ENCODE measurements at places on chromosomes 2 and 18.

DNA sequence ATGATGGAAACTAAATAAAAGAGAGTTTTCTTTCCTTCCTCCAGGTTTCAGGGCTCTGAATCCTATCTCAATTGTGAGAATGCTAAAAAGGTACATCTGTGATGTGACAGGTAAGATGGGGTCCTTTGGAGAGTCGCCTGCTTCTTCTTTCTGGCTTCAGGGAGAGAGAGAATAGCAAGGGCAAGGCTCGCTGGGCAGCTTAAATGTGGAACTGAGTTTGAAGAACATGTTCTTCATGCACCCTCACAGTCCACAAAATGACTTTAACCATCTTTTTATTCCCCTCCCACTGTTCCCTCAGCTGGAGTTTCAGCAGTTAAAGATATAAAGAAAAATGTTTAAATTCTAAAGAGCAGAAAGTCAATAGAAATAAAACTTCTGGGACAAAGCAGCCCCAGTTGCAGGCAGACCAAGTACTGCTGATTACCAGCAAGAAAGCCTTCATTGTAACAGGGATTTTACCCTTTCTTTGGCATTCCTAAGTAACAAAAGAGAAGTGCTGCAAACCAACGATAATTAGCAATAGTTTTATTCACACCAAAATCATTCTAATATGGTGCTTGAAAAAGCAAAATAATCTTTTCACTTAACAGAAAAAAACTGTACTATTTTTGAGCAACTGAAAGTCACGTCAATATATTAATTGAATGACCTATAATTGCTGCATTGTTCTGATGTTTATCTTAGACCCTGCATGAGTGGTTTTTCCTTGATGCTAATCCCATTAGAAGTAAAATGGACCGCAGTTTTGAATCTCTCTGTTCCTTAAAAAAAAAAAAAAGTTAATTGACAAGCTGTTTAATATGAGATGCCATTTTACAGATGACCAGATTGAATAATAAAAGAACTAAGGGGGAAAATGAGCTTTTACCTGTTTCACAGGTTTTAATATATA lies 61.5 kb downstream of the LRP2 start:
- no peak for DNase-seq

GRCh38 chr18:10896851-10897250 lies 252.5 kb downstream of the PIEZO2 start:
- no peak for DNase-seq

- no peak for DNase-seq
Measured at GRCh38 chr2:205637779-205638503, 44.4 kb upstream of the NRP2 start.

- DNase-seq = no peak
Measured at GRCh38 chr2:99700482-99701398, 210.9 kb upstream of the REV1 start.

GRCh38 chr2:160657196-160657595 lies 163.6 kb upstream of the RBMS1 start:
- no peak for DNase-seq

- DNase-seq = no peak
Measured at GRCh38 chr2:173157676-173158293, 82.1 kb downstream of the MAP3K20 start.

- no peak for DNase-seq
Measured at GRCh38 chr18:69870736-69871135, 76.9 kb downstream of the CD226 start.

DNA sequence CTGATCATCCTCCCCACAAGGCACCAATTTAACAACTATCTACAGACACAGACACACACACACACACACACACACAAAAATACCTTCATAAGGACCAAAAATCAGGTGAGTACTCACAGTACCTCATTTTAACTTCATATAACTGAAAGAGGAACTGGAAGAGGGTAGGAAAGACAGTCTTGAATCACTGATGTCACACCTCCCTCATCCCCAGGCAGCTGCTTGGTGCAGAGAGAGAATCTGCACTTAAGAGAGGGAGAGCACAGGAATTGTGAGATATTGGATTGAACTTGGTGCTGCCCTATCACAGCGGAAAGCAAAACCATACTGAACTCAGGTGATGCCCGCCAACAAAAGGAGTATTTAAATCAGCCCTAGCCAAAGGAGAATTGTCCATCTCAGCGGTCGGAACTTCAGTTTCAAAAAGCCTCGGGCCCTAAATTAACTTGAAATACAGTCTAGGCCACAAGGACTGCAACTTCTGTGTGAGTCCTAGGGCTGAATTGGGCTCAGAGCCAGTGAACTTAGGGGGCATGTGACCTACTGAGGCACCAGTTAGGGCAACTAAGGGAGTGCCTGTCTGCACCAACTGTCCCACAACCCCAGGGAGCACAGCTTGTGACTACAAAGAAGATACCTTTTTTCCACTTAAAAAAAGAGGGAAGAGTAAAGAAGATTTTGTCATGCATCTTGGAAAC lies 211.1 kb downstream of the LRATD1 start:
- DNase-seq = no peak

- no peak for DNase-seq
Measured at GRCh38 chr2:205656941-205657340, 25.4 kb upstream of the NRP2 start.

DNA sequence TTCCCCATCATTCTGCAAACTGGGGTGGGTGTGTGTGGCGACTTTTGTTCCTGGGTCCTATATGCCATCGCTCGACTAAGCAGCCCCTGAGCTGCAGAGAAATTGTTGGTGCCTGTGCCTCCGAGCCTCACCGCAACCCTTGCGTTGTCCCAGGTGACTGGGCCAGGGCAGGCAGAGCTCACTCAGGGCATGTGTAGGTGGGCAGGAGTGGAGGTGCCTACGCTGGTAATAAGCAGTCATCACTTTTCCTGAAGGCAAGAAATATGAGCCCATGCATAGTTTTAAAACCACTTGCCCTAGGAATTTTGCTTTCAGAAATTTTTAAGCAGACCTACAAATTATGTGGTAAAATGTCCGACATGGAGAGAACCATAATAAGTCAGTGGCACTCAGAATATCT lies 197.8 kb downstream of the SMAD7 start:
- DNase-seq = no peak

DNA sequence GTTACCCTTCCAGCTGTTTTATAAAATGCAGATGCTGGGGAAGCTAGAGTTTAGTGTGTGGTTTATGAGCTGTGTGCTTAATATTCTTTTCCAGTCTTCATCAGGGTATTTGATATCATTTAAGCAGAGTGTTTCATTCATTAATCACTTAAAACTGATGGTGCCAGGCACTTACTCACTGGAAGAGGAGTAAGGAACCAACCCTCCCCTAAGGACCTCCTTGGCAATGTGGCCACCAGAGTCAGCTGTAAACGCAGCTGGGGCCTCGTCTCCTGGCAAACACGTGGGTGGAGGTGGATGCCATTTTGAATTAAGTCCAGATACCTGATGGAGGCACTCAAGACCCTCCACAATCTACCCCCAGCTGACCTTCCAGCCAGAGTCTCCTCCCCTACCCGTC lies 331.6 kb downstream of the CLIP4 start:
- no peak for DNase-seq

DNA sequence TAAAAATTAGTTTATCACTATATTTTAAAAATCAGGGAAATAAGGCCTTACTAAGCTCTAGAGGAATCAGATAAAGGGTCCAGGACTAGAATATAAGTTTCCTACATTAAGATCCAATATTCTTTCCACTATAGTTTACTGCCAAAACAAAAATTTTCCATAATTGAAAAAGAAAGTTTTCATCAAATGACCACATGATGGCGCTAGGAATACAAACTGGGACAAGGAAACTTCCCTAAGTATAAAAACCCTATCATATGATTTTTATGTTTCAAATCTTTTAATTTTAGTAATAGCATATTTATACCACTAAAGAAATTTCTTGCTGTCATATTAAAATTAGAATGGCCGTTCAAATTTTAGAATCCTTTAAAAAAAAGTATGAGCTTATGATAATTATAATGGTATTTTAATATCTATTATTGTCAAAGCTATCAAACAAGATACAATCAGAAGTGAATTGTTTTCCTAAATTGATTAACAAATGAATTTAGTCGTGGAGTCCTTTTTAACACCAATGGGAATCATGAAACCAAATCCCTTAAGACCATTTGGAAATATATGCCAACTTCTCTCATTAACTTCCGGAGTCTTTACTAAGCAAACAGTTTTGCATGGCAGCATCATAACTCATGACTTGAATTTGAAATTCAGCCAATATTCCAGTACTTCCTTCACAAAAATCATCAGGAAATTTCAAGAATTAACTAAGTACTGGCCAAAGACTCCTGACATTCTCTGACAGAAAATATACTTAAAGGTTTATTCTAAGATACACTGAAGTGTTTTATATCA lies 70.3 kb downstream of the SCN1A start:
- DNase-seq = no peak

DNA sequence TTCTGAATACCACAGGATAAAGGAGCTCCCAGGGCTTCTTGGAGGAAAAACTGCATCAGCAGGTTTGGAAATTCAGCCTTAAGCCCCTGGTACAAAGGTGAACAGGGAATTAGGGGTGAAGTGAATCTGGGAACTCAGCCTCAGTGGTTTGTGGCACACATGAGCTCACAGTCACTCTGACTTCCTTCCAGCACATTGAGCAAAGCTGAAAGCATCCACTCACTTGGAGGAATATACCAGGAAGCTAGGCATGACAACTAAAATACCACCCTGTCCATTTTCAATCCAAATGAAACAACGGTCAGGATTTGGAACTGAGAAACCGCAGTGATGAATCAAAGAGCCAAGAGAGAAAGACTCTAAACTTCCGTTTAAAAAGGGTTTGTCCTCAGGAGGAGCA lies 216.1 kb downstream of the ICOS start:
- no peak for DNase-seq

DNA sequence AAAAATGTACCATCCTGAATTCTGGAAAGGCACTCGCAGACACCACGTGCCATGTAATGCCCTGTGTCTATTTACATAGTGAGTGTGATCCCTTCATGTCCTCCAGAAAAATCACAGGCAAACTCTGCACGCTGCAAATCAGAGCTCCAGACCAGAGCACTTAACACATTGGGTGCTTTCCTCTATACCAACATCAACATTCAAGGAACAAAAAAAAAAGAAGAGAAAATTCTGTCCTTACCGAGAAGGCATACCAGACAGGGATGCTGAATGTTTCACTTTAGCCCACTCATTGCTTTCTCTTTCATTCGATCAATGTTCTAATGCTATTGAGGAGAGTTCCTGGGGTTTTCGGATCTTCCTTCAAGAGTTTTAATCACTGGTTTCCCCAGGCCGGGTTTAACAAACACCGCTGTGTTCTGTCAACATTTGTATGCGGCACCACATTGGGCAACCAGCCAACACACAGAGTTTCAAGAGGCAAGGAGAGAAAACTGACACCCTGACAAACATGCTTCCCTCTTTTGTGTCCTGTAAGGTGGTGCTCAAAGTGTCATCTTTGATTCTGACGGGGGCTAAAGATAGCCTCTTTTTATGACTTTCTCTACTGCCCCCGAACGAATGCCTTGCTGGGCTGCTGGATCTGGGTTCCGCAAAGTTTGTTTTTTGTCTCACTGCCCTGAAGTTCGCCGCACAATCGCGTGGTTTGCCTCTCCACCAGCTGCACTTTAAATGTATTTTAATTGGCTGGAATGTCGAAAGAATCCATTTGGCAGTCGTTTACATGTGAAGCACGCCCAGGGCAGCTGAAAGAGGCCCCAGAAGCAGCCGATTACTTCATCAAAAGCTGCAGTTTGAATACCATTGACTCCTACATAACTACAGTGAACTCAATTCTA lies 106.4 kb upstream of the NCKAP5 start:
- no peak for DNase-seq

DNA sequence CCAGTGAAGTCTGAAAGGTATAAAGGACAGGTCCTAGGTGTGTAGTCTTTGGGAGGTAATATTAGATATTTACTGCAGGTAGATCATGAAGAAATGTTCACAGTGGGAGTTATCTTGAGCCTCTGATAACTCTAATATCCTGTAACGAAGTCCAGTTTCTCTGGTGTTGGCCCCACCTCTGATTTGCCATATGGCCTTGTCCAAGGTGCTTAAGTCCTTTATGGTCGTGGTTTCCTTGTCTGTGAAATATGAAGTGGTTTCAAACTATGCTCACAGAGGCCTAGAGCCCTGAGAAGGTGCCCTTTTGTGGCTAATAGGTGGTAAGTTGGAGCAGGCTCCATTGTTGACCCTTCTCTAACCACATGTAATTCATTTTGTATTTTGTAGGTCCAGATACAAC lies 190.7 kb downstream of the ICOS start:
- DNase-seq = no peak

GRCh38 chr2:8573942-8574195 lies 108.0 kb upstream of the ID2 start:
- DNase-seq = no peak

- no peak for DNase-seq
Measured at GRCh38 chr18:76619621-76620315, 124.7 kb upstream of the ZNF516 start.

GRCh38 chr2:191010887-191011885 lies 2.8 kb downstream of the STAT1 start:
- DNase-seq = no peak

DNA sequence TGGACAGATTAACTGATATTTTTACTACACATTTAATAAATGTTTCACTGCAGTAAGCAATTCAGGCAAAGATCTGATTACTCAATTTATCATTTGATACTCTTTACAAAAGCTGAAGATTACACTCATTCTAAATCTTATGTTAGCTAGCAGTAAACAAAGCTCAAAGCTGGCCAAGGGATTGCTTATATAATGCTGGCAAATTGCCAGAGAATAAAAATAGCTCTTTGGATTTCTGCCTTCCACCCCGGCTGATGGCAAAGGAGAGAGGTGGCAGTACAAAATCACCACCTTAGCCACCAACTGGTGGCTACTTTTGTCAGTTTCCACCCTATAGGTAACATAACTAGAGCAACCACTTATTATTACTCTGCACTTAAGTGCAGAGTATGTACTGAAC lies 320.5 kb downstream of the FSIP2 start:
- no peak for DNase-seq

DNA sequence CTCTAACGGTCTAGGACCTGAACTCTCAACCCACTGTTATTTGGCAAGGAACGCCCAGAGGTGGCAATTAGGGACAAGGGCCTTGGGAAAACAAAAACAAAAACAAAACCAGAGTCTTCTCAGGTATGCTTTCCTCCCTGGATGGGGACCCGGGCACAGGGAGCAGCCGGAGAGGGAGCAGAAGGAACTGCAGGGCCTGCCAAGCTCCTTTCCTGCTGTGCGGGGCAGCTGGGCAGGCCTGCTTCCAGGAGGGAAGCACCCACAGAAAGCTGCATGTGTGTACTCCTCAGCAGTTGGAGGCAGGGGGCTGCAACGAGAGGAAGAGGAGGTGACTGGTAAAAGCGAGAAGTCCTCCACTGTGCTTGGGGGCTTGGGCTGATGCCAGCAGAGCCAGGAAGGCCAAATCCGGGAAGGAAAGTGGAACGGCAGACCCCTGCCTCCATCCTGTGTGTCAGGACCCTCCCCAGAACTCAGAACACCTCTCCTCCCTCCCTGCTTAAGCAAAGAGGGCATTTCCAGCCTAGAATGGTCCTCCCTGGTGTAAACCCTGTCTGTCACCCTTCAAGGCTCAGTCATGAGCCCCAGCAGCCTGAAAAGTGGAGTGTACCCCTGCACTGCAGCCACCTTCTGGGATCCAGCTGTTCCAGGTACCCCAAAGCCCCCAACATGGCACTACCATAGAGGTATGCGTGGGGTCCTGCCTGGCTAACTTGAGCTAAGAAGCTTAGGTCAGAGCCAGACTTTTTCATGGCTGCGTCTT lies 56.3 kb downstream of the DNMT3A start:
- DNase-seq = no peak
